ENCODE measurements at places on chromosomes 7 and 10.

DNA sequence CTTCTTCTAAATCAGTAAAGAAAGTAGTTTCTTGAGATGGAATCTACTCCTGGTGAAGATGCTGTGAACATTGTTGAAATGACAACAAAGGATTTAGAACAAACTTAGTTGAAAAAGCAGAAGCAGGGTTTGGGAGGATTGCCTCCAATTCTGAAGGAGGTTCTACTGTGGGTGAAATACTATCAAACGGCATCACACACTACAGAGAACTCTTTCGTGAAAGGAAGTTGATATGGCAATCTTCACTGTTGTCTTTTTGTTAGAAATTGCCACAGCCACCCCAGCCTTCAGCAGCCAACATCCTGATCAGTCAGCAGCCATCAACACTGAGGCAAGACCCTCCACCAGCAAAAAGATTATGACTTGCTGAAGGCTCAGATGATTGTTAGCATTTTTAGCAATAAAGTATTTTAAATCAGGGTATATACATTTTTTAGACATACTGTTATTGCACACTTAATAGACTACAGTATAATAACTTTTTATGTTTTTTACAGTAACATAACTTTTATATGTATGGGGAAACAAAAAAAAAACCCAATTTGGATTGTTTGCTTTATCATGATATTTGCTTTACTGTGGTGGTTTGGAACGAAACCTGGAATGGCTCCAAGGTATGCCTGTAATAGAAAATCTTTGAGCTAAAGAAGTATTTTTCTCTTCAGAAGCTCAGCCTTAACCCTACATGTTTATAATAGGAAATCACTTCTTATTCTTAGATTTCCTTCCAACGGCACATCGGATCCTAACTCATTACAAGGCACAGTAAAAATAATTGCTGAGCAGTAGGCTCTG lies 257.3 kb downstream of the LRMDA start:
- DNase-seq, result no peak

GRCh38 chr7:147804032-147804431 lies 786.5 kb upstream of the C7orf33 start:
- DNase-seq, result peak; percentile 98

GRCh38 chr10:118116715-118117449 lies 70.1 kb upstream of the RAB11FIP2 start:
- DNase-seq, result no peak

GRCh38 chr7:117505238-117505637 lies 25.4 kb downstream of the CFTR start:
- no peak for DNase-seq

DNA sequence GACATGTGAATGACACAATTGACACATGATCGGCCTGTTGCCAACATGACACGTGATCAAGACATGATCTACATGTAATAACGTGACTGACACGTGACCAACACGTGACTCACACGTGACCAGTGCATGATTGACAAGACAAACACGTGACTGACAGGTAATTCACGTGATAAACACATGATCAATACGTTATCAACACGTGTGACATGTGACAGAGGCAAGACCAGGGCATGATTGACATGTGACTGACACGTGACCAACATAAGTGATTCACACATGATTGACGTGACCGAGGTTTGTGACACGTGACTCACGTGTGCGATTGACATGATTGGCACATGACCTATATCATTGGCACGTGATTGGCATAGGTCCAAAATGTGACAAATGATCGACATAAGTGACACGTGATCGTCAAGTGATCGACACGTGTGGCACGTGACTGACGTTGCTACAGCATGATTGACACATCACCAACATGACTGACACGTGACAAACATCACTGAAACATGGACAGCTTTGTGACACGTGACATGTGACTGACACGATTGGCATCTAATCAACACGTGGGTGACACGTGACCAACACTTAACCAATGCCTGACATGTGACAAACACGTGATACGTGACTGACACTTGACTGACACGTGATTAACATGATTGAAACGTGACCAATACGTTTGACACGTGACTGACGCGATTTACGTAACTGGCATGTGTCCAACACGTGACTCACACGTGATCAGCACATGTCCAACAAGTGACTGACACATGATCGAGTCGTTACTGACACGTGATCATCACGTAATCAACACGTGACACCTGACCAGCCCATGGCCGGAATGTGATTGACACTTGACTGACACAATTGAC lies 23.0 kb downstream of the CRPPA start:
- no peak for DNase-seq

DNA sequence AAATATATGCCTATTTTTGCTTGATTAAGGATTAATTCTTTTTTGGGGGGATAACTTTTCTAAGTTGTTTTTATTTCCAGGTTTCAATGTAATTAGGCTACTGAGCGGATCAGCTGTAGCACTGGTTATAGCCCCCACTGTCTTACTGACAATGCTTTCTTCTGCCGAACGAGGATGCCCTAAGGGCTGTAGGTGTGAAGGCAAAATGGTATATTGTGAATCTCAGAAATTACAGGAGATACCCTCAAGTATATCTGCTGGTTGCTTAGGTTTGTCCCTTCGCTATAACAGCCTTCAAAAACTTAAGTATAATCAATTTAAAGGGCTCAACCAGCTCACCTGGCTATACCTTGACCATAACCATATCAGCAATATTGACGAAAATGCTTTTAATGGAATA lies 1.0 kb downstream of the LRRTM3 start:
- no peak for DNase-seq

DNA sequence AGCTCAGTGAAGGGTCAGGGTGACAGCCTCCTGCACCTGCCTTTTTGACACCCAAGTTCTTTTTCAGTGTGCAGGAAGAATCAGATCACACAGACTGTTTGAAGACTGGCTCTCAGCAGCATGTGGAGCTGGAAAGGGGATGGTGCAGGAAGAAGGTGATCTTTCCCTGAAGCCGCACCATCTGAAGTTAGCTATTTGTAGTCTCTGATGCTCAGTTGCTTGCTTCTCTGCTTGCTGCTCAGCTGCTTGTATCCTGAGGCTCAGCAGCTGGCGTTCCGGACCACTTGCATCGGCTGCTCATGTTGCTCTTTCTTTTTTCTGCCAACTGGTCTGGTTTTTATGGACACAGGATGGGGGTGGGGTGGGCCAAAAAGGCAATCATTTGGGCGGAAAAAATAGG lies 15.8 kb upstream of the DNMBP start:
- peak; percentile 56 for DNase-seq

DNA sequence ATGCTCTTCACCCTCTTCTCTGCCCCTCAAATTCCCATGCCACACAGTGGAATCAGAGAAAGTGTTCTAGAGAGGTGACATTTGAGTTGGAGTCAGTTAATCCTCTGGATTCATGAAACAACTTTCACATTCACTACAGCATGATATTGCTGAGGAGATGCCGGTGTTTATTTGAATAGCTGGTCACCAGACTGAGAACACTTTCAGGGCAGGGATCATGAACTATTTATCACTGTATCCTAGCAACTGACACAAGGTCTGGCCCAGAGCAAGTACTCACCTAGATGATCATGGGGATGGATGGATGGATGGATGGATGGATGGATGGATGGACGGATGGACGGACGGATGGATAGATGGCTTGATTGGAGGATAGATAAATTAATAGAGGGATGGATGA lies 116.7 kb upstream of the ZMIZ1 start:
- DNase-seq, result no peak

DNA sequence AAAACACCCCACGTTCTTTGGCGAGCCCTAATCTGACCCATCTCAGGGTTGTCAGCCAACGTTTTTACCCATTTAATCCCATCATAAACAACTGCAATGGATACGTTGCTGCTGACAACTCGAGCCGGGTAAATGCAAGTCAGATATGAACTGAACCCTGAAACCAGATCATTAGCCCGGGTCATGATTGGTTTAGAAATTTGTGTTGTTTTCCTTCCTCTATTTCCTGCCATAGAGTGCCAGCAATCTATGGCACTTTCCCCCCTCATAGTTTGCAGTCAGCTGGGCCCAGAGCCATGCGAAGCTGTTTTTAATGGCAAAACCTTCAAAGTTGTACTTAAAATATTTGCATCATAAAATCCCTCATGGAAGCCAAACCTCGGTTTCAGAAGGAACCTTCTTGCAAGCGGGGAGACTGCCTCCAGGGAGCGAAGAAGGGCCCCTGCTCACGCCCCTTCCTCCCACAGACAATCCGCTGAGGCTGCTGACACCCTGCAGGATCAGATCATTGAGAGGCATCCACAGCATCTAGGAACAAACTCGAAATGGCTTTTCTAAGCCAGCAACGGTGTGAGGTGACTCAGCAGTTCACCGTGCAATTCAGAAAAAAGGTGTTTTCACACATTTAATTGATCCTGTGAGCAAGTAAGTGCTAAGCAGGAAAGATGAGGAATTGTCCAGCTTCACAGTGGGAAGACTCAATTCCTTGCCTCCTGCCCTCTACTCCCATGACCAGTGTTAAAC lies 710.1 kb downstream of the PARD3 start:
- DNase-seq, result no peak

GRCh38 chr10:35934642-35934995 lies 292.5 kb upstream of the FZD8 start:
- peak; percentile 84 for DNase-seq

DNA sequence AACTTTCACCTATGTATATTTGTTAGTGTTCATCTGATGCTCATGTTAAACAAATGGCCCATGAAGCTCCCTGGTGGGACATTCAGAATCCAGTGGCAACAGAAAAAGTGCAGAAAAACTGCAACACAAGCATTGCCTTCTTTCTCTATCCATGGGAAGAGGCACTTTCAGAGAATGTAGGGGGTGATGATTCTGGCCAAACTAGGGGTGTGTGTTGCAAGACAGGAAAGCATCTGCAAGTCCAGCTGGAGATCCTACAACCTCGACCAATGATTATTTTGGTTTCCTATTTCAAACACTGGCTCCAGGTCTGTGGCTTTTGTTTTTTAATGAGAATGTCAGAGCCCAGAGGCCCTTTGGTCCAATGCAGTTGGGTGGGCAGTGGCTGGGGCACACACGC lies 198.7 kb downstream of the CXCL12 start:
- no peak for DNase-seq

DNA sequence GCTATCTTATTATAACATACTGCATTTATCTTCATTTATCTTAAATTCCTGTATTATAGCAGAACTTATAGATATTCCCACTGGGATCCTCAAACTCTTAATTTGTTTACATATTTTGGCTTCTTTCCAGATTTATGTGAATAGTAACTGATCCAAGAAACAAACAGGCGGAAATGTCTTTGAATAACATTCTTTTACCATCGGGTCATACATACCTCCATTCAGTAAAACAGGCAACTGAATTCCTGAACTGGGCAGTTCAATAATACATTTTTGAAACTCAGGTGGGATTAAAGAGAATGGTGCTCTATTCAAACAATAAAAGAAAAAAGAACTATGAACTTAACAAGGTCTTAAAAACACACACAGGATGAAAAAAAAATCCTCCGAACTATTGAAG lies 337.4 kb downstream of the CRPPA start:
- DNase-seq, result no peak

DNA sequence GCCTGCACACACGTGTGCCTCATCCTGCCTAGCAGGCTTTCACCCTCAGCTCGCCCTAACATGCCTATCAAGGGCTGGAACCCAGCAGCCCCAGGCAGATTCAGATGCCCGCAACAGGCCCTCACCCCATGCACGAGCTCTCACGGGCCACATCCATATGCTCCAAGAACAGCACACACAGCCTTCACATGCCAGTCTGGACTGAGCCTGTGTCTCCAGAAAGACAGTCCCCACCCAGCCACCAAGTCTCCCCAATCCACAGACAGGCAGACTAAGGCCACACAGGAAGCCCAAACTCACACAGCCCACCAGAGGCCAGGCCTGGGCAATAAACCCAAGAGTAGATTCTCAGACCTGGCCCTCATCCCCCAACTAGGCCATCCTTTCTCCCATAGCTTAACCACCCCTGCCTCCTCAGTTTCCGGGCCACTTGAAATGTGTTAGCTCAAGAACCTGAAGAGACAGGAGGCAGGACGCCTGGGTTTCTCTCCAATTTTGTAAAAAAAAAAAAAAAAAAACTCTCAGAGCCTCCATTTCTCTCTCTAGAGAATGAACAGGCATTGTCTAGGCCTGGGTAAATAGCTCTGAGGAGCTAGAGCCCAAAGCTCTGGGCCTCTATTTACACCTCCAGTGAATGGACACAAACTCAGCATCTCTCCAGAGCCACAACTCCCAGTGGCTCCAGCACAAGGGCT lies 6.8 kb downstream of the LDB1 start:
- DNase-seq, result peak; percentile 11

GRCh38 chr10:123148414-123149161 lies 652 bp downstream of the HMX2 start:
- DNase-seq, result no peak

DNA sequence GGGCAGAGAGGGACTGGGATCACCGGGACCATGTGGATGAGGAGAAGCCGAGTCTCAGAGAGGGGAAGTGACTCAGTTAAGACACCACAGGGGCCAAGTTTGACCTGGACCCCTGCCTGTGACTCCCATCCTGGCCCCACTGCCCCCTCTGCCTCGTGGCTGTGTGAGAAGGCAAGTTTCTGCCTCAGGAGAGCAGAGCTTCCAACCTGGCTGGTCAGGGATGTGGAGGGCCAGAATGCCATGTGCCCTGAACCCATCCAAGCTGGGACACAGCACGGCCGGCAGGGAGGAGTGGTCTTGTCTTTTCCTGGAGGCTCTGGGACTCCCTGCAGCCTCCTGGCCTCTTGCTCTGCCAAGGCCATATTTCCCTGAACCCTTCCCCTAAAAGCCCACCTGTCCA lies 19.5 kb downstream of the WDFY4 start:
- no peak for DNase-seq

All from NCI-H1694 treated with DMSO at 0.1 percent for 48 hours (cell line).